ENCODE measurements at places on chromosomes 16 and 17.

GRCh38 chr17:17181666-17182597 is 24.2 kb downstream of the PLD6 start:
- peak; percentile 76 for DNase-seq

GRCh38 chr17:4708436-4708835 is 2.0 kb upstream of the ARRB2 start:
- DNase-seq: peak; percentile 78

DNA sequence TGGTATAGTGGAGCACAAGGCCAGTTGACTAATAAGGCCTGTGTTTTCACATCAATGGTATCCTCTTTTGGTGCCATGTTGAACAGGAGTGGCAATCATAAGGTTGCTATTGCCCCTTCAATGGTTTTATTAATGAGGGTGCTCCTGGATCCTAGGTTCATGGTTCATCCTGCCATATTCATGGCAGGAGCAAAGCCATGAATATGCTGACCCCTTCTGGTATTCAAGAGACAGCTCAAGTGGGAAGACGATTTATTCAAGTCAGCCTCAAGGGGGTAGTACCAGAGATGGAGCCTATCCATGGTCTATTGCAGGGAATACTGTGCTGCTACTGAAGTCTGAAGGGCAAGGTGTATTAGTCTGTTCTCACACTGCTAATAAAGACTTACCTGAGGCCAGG is 2.6 kb downstream of the ABCA9 start:
- no peak for DNase-seq

DNA sequence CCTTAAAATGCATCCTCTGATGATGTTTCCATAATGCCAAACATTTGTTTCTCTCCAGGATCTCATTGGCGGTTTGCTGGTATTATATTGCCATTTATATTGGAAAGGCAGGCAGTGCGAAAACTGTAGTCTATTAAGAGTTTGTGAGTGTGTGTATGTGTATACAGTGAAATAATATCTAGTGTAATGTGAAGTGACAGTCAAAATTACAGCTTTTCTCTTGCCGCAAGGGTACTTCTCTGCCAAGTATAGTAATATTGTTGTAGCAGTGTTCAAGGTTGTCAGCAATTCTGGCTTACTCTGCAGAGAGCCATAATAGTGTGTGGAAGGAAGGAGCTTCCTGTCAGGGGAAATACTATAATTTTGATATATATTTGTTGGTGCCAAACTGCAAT is 178.6 kb downstream of the WWOX start:
- no peak for DNase-seq

DNA sequence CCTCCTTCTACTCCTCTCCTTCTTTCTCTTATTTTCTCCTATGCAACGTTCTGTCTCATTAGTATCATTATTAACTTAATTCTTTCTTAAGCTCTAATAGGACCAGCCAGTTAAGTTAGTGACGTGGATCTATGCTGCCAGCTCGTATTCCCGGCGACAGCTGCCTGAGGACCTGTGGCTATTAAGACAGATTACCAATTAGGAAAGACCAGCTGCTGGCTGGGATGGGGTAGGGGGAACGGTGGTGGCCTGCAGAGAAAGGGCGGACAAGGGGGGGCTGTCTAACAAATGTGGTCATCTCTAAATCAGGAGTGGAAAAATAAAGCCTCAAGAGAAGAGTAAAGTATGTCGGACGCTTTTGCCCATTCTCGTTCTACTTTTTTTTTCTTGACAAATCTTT is 770 bp upstream of the MYH3 start:
- DNase-seq: no peak

- no peak for DNase-seq
Observed at GRCh38 chr17:2063261-2064146, 8.6 kb downstream of the HIC1 start.

- DNase-seq: no peak
Observed at GRCh38 chr17:78154903-78155811, 9.0 kb downstream of the C17orf99 start.

- no peak for DNase-seq
Observed at GRCh38 chr16:576197-576822, 6.5 kb downstream of the PIGQ start.

Measured in activated naive CD4-positive, alpha-beta T cell treated with anti-CD3 and anti-CD28 coated beads, Interleukin-2, amount 10 ng/mL, durations not matched to agents 7 days and 5 days (primary cell).